ENCODE measurements at places on chromosomes 3 and 15.

DNA sequence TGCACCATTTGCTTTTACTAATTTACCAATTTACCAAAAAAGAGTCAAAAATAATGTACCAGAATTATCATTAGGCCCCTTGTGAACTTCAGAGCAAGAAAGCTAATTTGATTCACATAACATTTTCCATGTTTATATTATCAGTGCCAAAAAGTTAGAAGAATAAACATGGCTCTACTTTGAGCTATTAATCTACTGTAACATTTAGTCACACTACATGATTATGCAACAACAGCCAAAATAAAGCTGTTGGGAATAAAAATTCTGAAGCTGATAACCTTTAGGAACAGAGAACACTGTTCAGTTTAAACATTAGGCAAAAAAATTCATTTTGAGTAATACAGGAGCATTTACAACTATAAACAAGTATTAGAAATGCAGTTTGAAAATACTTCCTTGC is 63.6 kb downstream of the PROS1 start:
- no peak for DNase-seq

DNA sequence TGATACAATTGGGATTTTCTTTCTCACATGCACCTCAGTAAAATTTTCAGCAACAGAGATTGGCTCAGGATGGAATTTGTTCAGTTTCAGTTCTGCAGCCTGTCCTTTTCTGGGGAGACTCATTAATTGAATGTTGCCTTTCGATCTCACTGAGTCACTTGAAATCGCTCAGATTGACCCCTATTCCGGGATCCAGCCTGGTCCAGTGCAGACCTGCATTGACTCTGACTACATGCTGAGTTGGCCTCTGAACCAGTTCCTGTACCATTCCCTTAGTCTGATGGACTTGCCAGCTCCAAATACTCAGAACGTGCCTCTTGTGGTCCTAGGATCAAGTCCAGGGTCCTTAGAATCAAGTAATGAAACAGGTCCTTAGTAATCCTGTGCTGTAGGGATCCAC is 9.4 kb downstream of the IGF1R start:
- no peak for DNase-seq

DNA sequence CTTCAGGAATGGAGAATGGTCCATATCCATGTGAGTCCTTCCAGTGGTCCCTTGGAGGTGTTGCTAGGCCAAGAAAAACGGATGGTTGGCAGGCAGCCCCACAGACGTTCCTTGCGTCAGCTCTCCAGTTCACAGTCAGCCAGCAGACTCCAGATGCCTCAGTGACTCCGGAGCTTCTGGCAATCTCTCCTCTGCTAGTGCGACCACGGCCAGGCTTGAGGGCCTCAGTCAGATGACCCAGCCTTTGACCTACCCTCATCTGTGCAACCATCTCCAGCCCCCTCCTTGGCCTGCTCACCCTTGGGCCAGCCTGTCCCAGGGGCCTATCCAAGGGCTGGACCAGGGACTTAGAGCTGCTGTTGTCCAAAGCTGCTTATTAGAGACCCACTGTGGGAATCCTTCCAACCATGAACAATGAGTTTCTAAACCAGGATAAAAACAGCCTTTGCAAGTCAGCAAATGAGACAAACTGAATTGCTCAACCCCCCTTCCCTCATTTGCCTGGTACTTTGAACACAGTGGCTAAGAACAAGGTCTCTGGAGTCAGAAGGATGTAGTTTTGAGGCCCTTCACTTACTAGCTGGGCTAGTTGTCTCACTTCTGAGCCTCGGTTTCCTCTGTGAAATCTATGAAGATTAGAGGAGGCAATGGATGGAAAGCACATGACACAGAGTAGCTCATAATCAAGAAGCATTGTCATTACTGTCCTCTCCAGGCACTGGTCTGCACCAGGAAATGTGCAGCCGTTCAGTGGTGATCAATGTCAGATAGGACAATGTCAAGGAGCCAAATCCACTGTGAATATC is 44.8 kb downstream of the ANP32A start:
- peak; percentile 92 for DNase-seq

GRCh38 chr3:193465992-193466608 is 87.5 kb upstream of the ATP13A5 start:
- DNase-seq = no peak

DNA sequence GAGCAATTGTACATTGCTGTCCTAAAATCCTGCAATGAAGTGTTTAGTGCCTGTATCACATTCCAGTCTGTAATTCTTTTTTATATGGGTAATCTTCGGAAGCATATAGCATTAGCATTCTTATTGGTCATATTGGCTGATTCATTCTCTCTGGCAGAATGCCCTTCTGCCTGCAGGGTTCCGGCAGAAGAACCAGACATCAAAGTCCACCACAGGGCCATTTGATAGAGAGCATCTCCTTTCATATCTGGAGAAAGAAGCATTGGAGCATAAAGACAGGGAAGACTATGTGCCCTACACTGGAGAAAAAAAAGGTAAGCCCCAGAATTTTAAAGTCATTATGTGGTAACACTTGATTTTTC is 39.6 kb downstream of the TMOD3 start:
- no peak for DNase-seq

Data from hippocampal formation (tissue), 2 donors.